ENCODE measurements at places on chromosomes 13 and 19.

- no peak for DNase-seq
Observed at GRCh38 chr13:83907196-83907989, 25.1 kb upstream of the SLITRK1 start.

- no peak for DNase-seq
Observed at GRCh38 chr13:49305792-49306425, 58.2 kb downstream of the CDADC1 start.

DNA sequence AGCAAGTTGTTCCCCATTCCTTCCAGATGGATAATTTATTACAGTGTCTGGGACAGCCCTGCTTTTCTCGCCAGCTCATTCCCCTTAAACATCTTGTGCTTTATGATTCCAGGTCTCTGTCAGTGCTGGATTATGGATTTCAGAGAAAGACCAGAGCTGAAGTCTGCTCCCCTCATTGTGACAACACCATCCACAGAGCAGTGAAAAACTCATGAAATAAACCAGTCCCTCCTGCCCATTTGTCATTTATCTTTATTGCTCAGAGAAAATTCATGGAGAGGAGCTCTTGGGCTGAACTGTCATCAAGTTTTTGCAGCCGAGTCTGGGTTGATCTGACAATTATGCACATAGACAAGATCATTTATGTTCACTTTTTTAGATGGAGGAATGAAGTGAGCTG, 92.7 kb upstream of the GPR12 start:
- no peak for DNase-seq

- DNase-seq: no peak
Observed at GRCh38 chr13:30103161-30103840, 204.1 kb downstream of the KATNAL1 start.
